ENCODE measurements at places on chromosomes 11 and 22.

DNA sequence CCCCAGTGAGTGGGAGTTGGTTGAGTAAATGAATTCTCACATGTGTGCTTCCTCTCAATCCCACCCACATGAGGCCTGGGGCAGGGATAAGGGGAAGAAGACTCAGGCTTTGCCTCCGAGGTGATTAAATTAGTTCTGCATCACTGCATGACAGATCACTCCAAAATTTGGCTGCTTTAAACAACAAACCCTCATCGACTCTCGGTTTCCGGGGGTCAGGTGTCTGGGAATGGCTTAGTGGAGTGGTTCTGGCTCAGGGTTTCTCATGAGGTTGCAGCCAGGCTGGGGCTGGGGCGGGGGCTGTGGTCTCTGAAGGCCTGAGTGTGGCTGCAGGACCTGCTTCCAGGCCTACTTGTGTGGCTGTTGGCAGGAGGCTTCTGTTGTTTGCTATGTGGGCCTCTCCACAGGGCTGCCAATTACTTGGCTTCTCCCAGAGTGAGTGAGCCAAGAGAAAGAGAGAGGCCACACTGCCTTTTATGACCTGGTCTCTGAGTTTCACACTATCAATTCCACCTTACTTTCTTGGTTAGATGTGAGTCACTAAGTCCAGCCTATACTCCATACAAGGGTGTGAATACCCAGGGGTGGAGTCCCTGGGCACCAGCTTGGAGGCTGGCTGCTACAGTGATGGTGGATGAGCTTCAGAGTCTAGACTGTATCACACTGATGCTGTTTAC is 15.9 kb downstream of the MOGAT2 start:
- no peak overlapping the region for H3K4me3 ChIP-seq
- H3K27me3 ChIP-seq: no peaks in the 10 kb centered on the region

DNA sequence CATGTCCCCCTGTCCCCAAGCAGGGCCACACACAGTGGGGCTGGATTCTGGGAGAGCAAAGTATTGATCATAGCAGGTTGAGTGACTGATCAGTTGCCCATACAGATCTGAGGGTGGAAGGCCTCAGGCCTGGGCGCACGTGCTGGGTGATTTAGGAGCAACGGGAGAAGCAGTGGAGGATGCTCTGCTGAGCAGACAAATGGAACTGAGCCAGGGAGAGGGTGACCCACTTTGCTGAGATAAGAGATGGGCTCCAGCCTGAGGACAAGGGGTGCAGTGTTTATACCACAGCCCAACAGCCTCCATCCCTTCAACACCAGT is 15.0 kb downstream of the GNAZ start:
- no peak overlapping the region for H3K27ac ChIP-seq
- no peak for DNase-seq
- H3K36me3 ChIP-seq: no peaks in the 10 kb centered on the region
- H3K4me3 ChIP-seq: no peak overlapping the region
- no peaks in the 10 kb centered on the region for H3K27me3 ChIP-seq
- H3K4me1 ChIP-seq: no peaks in the 10 kb centered on the region

DNA sequence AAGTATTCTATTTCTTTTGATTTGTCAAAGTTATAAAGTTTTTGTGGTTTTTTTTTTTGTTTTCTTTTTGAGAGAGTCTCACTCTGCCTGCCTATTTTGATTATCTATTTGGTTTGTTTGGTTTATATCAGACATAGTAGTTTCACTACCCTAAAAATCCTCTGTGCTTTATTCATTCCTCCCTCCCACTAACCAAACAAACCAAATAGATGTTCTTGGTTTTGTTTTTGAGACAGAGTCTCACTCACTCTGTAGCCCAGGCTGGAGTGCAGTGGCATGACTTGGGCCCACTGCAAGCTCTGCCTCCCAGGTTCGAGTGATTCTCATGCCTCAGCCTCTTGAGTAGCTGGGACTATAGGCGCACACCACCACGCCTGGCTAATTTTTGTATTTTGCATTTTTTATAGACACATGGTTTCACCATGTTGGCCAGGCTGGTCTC is 67.9 kb downstream of the ENTHD1 start:
- no peak overlapping the region for H3K27ac ChIP-seq
- no peaks in the 10 kb centered on the region for H3K4me1 ChIP-seq
- H3K36me3 ChIP-seq: no peaks in the 10 kb centered on the region
- H3K4me3 ChIP-seq: no peak overlapping the region

- DNase-seq: peak; percentile 94
- no peaks in the 10 kb centered on the region for H3K27me3 ChIP-seq
- H3K4me3 ChIP-seq: peak overlapping the region; percentile 32
- H3K4me1 ChIP-seq: peaks cover 86% of the 10 kb centered on the region
- H3K27ac ChIP-seq: peak overlapping the region; percentile 90
- H3K36me3 ChIP-seq: no peaks in the 10 kb centered on the region
Measured at GRCh38 chr11:12692229-12693075, 18.2 kb downstream of the TEAD1 start.

DNA sequence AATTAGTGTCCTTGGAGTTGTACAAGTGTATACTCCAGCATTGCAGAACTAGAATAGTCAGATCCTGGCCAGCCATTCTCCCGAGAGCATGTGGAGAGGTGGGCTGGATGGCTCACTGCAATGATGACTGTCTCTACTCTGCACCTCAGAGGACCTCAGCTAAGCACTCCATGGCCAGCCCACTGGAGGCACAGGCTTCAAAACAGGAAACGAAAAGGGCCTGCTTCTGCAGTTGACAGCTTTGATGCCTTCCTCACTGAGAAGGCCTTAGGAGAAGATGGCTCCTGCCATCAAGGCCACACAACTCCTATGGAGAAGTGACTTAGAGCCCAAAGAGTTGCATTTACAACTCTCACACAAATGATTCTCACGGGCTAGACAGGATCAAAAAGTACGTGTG is 9.1 kb downstream of the POLD4 start:
- H3K27ac ChIP-seq: peak overlapping the region; percentile 56
- H3K4me3 ChIP-seq: no peak overlapping the region
- no peaks in the 10 kb centered on the region for H3K36me3 ChIP-seq
- no peaks in the 10 kb centered on the region for H3K27me3 ChIP-seq
- peaks cover 26% of the 10 kb centered on the region for H3K4me1 ChIP-seq

GRCh38 chr11:41446107-41446506 is 13.3 kb downstream of the LRRC4C start:
- no peak overlapping the region for H3K27ac ChIP-seq
- no peak overlapping the region for H3K4me3 ChIP-seq
- no peaks in the 10 kb centered on the region for H3K4me1 ChIP-seq
- no peaks in the 10 kb centered on the region for H3K27me3 ChIP-seq

DNA sequence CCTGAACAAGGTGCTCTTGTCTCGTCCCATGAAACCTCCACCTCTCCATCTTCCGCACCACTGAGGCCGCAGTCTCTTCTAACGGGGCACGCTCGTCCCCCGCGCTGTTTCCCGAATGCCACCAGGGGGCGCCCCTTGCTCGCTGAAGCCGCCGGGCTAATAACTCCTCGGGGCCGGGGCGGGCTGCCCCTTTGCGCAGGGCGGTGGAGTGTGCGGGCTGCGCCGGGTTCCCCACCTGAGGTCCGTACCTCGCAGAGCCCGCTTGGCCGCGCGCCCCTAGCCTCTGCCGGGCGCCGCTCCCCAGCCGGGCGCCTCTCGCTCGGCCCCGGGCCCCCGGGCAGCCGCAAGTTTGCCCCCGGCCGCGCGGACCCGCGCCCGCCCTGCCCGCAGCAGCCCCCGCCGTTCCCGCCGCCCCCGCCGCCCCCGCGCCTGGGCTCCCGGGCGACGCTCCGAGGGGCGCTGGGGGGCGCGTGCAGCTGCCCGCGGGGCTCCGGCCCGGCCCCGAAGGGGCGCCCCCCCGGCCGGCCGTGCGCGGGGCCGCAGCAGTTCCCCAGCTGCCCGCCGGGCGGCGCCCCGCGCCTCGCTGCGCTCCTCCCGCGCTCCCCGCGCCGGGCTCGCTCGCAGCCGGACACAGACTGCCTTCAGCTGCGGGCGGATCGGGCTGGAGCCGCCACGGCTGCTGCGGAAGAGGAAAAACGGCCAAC is at the start of gene GRIK4:
Gene GRIK4 (plus strand): TSS at position 633 of the 704 bp plus-strand sequence. CDS start 148,571 bp downstream, outside the sequence.
- H3K4me3 ChIP-seq: peak within 1 kb of the TSS; percentile 65
- no peaks in the 10 kb centered on the region for H3K27me3 ChIP-seq
- no peaks in the 10 kb centered on the region for H3K36me3 ChIP-seq

- no peak overlapping the region for H3K27ac ChIP-seq
- DNase-seq: no peak
- H3K4me3 ChIP-seq: no peak overlapping the region
- peaks cover 25% of the 10 kb centered on the region for H3K4me1 ChIP-seq
Measured at GRCh38 chr11:128573638-128574037, 13.7 kb downstream of the ETS1 start.

GRCh38 chr11:118607401-118608359 is at the start of gene PHLDB1:
Gene PHLDB1 (plus strand): TSS chr11:118607615. CDS start chr11:118613837, 6,222 bp downstream.
- H3K4me3 ChIP-seq: peak within 1 kb of the TSS; percentile 81
- no peaks in the 10 kb centered on the region for H3K27me3 ChIP-seq
- H3K36me3 ChIP-seq: no peaks in the 10 kb centered on the region
- DNase-seq: no peak
- peak within 1 kb of the TSS; percentile 98 for H3K27ac ChIP-seq

DNA sequence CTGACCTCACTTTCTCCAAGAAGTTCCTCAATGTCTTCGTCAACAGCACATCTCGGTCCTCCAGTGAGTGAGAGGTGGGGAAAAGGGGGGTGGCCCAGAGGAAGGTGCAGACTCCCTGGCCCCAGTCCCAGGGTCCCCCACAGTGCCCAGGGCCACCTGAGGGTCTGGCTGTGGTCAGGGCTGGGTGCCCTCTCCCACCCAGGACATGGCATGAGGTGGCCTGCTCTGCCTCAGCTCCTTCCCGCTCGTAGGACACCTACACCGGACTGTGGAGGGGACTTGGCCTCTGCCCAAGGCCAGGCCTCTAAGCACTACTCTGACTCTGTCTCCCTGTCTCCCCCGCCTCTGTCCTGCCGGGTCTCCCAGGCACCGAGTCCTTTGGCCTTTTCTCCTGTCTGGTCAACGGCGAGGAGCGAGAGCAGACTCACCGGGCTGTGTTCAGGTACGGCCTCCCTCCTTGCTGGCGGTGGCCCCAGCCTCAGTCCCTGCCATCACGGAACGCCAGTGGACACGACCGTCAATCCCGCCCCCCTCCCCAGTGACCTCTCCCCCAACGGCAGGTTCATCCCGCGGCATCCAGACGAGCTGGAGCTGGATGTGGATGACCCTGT is 4.5 kb downstream of the MAPK8IP2 start:
- no peaks in the 10 kb centered on the region for H3K36me3 ChIP-seq
- H3K4me1 ChIP-seq: peaks cover 2% of the 10 kb centered on the region
- no peak for DNase-seq
- H3K27ac ChIP-seq: no peak overlapping the region

- H3K27me3 ChIP-seq: no peaks in the 10 kb centered on the region
- no peaks in the 10 kb centered on the region for H3K36me3 ChIP-seq
- no peak overlapping the region for H3K4me3 ChIP-seq
- no peak overlapping the region for H3K27ac ChIP-seq
Measured at GRCh38 chr11:116510886-116511650, 261.7 kb downstream of the BUD13 start.

GRCh38 chr11:113876074-113876797 is 864 bp upstream of the USP28 start:
- peak overlapping the region; percentile 98 for H3K4me3 ChIP-seq
- H3K4me1 ChIP-seq: peaks cover 32% of the 10 kb centered on the region
- peak overlapping the region; percentile 89 for H3K27ac ChIP-seq
- no peaks in the 10 kb centered on the region for H3K36me3 ChIP-seq

- no peak for DNase-seq
- no peak overlapping the region for H3K4me3 ChIP-seq
- H3K27me3 ChIP-seq: no peaks in the 10 kb centered on the region
- no peak overlapping the region for H3K27ac ChIP-seq
- no peaks in the 10 kb centered on the region for H3K36me3 ChIP-seq
Measured at GRCh38 chr11:100928426-100928825, 201.2 kb downstream of the PGR start.

GRCh38 chr11:134050541-134051383 is 18.1 kb upstream of the JAM3 start:
- no peak overlapping the region for H3K27ac ChIP-seq
- peak overlapping the region; percentile 33 for H3K4me3 ChIP-seq
- H3K4me1 ChIP-seq: peaks cover 26% of the 10 kb centered on the region
- no peaks in the 10 kb centered on the region for H3K27me3 ChIP-seq

GRCh38 chr11:125441648-125442410 is 54.2 kb downstream of the FEZ1 start:
- no peak for DNase-seq
- H3K27ac ChIP-seq: no peak overlapping the region
- H3K27me3 ChIP-seq: no peaks in the 10 kb centered on the region
- no peaks in the 10 kb centered on the region for H3K36me3 ChIP-seq

- no peaks in the 10 kb centered on the region for H3K36me3 ChIP-seq
- no peaks in the 10 kb centered on the region for H3K4me1 ChIP-seq
- no peak overlapping the region for H3K27ac ChIP-seq
- no peak for DNase-seq
- no peak overlapping the region for H3K4me3 ChIP-seq
- no peaks in the 10 kb centered on the region for H3K27me3 ChIP-seq
Measured at GRCh38 chr11:70643642-70644041, 245.3 kb downstream of the CTTN start.

DNA sequence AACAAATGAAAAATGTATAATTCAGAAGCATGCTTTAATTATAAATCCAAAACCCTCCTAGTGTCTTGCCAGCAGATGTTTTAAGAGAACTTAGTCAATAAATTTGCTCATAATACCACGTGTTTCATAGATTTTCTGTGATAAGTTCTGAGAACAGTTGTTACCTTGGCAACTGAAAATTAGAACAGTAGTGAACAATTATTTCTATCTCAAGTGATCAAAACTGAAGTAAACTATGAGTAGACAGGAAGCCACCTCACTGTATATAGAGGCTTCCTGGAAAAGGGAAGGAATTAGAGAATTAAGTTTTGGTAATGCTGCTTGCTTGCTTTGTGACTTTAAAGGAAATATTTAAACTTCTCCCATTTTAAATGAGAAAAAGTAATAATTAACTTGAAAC is 266.0 kb upstream of the ANO3 start:
- H3K36me3 ChIP-seq: no peaks in the 10 kb centered on the region
- H3K4me1 ChIP-seq: no peaks in the 10 kb centered on the region
- no peaks in the 10 kb centered on the region for H3K27me3 ChIP-seq
- no peak overlapping the region for H3K4me3 ChIP-seq
- H3K27ac ChIP-seq: no peak overlapping the region

DNA sequence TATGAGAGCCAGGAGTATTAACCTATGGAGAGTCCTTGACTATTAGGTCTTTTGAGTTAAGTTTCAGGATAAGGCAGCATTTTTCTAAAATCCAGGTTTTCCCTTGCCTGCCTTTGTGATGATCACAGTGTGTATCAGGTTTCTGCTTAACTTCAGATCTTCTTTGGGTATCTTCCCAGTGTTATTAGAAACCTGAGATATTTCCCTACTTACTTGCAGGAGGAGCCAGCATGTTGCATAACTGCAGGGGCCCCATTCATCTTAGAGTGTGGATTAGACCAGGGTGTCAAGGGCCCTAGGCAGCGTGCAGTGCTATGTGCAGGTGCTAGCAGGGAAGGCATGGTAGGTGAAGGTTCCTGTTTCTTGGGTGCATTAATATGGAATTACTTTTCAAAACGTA is 69.5 kb downstream of the ZNRF3 start:
- no peaks in the 10 kb centered on the region for H3K36me3 ChIP-seq
- peaks cover 68% of the 10 kb centered on the region for H3K4me1 ChIP-seq
- DNase-seq: no peak
- no peaks in the 10 kb centered on the region for H3K27me3 ChIP-seq

- no peak for DNase-seq
- peaks cover 14% of the 10 kb centered on the region for H3K4me1 ChIP-seq
- no peak overlapping the region for H3K4me3 ChIP-seq
Measured at GRCh38 chr11:74021998-74022397, 13.1 kb upstream of the UCP3 start.

All from vagina (tissue), 2 donors.